Activated naive CD8-positive, alpha-beta T cell treated with anti-CD3 and anti-CD28 coated beads, Interleukin-2, amount 50 U/mL, for 16 hours (primary cell): ENCODE measurements at places on chromosomes 5 and 9.

DNA sequence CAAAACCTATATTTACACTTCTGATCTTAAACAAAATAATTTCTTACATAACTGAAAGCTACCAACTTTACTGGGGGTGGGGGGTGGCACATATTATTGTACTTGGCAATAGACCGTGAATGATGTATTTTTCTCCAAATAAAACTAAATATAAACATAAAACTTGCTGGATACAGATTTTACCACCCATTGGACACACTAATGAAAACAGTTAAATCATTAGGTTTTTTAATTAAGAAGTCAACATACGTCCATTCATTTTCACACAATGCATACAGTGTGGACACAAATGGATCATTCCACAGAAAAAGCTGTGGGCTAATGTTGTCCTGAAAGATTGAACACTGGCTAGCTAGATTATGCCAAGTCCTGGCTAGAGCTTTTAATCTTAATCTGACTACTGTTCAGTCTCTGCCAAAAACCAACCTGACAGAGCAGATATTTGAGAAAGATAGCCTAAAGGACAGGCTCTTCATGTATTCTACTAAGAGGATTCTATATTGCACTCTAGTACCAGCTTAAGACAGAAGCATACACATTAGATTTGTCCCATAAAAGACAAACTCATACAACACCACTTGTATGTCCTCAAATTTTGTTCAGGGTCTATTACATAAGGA is 118.1 kb downstream of the SIL1 start:
- no peak for DNase-seq

DNA sequence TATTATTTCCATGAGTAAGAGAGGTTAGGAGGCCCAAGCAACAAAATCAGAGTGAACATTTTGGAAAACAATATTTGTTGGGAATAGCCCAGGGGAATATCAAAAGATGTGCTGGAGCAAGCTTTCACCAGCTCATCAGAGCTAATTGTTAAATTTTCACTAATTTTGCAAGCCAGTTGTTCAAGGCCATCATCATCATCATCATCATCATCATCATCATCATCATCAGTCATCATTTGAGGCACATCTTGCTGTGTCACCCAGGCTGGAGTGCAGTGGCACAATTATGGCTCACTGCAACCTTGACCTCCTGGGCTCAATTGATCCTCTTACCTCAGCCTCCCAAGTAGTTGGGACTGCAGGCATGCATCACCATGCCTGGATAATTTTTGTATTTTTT is 350.5 kb upstream of the MEF2C start:
- DNase-seq: no peak

GRCh38 chr5:138629392-138629791 is 54.2 kb upstream of the HSPA9 start:
- no peak for DNase-seq

- no peak for DNase-seq
Measured at GRCh38 chr9:98781588-98782383, 14.6 kb downstream of the ANKS6 start.

GRCh38 chr9:105414947-105415661 is 32.7 kb upstream of the FSD1L start:
- peak; percentile 24 for DNase-seq

DNA sequence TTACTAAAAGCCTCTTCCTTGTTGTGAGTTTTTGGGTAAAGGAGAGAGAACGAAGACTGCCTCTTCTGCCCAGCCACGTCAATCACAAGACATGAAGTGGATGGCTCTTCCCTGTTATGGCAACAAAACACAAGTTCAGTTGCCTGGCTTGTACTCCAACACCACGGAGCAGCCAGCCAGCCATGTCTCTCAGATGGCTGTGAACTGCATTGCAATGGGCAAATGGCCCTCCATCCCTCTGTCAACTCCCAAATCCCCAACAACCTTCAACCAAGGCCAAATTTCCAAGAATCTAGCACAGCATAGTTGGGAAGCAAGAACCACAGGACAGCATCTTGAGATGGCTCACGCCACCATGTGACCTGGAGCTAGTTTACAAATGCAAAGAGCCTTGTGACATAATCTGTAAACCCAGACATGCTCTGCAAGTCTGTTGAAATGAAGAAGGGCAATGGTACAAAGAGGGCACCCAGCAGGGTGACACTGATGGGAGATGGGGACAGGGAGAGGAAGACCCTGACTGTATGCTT is 53.9 kb downstream of the ZNF366 start:
- no peak for DNase-seq

GRCh38 chr5:162268694-162269481 is 201.3 kb downstream of the GABRG2 start:
- no peak for DNase-seq

DNA sequence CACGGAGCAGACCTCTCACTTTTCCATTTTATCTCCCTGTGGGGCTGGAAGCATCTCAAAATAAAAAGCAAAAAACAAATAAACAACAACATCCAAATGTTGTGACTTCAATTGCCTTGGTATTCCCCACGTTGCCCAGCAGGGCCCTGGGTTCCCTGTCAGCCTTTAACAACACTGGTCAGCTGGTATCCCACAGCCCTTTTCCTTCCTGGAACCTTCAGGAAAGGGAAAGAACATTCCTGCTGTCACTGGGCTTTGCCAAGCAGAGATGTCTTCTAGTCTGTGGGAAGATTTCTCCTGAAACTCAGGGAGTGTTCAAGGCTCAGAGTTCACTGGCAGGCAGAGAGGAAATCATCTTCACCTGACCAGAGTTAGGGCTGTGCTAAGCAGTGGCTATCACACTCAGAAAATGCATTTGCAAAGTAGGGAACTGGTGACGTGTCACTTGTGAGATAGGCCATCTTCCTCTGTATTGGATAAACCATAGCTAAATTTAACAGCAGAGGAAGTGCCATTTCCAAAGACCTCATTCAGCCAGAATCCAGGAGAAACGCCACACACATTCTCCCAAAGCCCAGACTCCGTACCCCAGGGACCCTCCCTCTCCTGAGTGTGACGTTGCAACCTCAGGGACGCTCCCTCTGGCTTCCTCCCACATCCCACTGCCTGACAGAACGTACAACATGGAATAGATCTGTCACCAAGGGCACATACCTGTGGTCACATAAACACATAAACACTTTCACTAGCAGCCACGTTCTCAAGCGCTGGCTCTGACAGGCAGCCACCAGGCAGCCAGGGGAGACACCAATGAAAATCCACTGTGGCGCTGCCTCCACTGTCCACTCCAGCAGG is 274.0 kb upstream of the DAPK1 start:
- DNase-seq: no peak

DNA sequence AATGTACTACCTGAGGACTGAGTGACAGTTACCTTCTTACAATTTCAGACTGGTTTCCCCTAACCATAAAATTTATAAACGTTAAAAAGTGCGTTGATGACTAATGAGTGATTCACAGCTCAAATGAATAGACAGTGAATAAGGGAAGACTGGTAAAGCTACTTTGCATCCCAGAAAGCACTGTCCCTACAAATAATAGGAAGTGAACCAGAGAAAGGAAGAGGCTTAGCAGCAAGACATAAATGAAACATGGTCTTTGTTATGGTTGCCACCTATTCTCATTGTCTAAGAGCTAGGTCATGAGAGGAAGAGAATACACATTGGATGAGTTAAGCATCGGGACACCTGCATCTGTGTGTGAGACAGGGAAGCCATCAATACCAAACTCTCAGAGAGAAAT is 849.2 kb downstream of the TAF11L14 start:
- DNase-seq: no peak

- no peak for DNase-seq
Measured at GRCh38 chr5:150035139-150035895, 34.8 kb downstream of the HMGXB3 start.

DNA sequence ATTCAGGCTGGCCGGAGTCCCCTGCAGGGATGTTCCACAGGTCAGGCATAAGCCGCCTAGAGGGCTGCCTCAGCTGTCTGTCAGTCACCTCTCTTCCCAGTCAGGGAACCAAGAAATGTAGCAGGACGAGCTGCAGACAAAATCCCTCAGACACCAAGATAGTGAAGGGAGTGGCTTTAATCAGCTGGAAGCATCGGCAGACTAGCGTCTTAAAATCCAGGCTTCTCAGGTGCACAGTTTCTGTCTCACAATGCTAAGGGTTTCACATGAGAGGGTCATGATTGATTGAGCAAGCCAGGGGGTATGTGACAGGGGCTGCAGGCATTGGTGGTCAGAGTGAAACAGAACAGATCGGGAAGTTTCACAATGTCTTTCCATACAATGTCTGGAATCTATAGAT is 247.2 kb downstream of the CDH10 start:
- no peak for DNase-seq

- no peak for DNase-seq
Measured at GRCh38 chr5:142316681-142317080, 8.1 kb downstream of the SPRY4 start.

- no peak for DNase-seq
Measured at GRCh38 chr9:88308831-88309560, 79.2 kb upstream of the SPIN1 start.

GRCh38 chr9:5622016-5622415 is 6.9 kb upstream of the RIC1 start:
- no peak for DNase-seq

GRCh38 chr5:112160652-112161391 is 258.3 kb downstream of the EPB41L4A start:
- DNase-seq: peak; percentile 83

DNA sequence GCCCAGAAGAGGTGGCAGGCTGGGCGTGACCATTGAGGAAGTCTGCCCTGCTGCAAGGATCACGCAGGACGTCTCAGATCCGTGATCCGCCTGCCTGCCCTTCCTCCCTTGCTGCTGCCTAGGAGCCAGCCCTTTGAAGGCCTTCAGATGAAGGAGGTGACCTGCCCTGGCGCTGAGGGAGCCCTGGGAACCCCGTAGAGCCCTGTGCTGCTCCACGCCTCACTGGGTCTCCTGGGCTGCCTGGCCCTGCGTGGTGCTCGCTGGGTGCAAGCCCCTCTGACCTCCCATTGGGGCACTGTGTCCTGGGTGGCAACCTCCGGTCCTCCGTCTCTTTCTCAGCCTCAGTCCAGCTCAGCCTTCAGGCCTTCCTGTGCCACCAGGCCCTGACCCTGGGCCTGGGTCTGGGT is 295.3 kb upstream of the IRX4 start:
- DNase-seq: no peak

DNA sequence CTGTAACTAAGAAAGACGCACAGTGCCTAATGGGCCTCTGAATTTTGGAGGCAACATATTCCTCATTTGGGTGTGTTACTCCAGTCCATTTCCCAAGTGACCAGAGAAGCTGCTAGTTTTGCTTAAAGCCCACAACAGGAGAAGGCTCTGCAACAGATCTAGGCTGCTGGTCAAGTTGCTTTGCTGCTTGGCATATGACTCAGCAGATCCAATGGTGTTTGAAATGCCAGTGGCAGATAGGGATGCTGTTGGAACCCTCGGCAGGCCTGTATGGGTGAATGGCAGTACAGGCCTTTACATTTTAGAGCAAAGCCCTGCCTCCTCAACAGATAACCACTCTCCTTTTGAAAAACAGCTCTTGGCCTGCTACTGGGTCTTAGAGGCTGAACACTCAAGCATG is 36.2 kb upstream of the ROR2 start:
- DNase-seq: no peak

- DNase-seq: no peak
Measured at GRCh38 chr9:79489261-79490000, 82.3 kb upstream of the TLE4 start.

GRCh38 chr5:171342362-171343111 is 33.5 kb downstream of the TLX3 start:
- no peak for DNase-seq

GRCh38 chr9:88418025-88418424 is 29.8 kb downstream of the SPIN1 start:
- no peak for DNase-seq

GRCh38 chr5:116898917-116899316 is 324.3 kb upstream of the SEMA6A start:
- DNase-seq: no peak

DNA sequence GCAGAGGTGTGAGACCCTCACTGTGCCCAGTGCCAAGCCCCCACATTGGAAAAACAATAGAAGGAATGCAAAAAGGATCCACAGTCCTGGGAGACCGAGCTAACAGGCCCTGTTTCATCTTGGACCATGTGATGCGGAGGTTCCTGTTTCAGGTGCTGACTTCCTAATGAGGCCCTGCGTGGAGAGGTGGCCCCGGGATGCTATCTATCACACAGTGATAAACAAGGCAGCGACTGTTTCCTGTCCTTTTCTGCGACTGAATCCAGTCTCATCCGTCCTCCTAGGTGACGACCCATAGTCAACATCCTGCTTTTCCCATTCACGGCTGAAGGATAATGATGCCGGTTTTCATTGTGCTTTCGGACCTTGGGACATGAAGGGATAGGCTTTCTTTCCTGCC is 56.4 kb upstream of the BOD1 start:
- DNase-seq: no peak

- DNase-seq: no peak
Measured at GRCh38 chr5:80097451-80097850, 62.3 kb downstream of the THBS4 start.
